Spleen (tissue), 13 donors: ENCODE measurements at places on chromosomes 16 and 17. TPM values are rescaled to one million over a fixed set of nuclear protein-coding genes. Genes with fewer than 3 reads are reported as not detected.

XAF1 gene
- 95.7 TPM for total RNA-seq

KRT23 gene
- total RNA-seq, result 2.0 TPM

PPP1R27 gene
- not detected for total RNA-seq

KRTAP1-1 gene
- not detected for total RNA-seq

IL4R gene
- total RNA-seq, result 223 TPM

KRTAP3-1 gene
- total RNA-seq, result not detected

SLC16A5 gene
- total RNA-seq, result 11.6 TPM

LASP1 gene
- 166 TPM for total RNA-seq

C1QTNF1 gene
- 101 TPM for total RNA-seq

CDH11 gene
- total RNA-seq, result 314 TPM

TMEM11 gene
- total RNA-seq, result 25.0 TPM

HIGD1B gene
- total RNA-seq, result not detected

SDR42E2 gene
- 0.24 TPM for total RNA-seq

C16orf95 gene
- total RNA-seq, result not detected

ITGB4 gene
- 83.9 TPM for total RNA-seq

MARVELD3 gene
- 0.34 TPM for total RNA-seq

NHLRC4 gene
- 1.9 TPM for total RNA-seq

IL17C gene
- not detected for total RNA-seq

P2RX1 gene
- 21.5 TPM for total RNA-seq

CMTM1 gene
- 4.0 TPM for total RNA-seq

TBX2 gene
- 57.6 TPM for total RNA-seq

GUCY2D gene
- total RNA-seq, result not detected

MKS1 gene
- 16.1 TPM for total RNA-seq

GCGR gene
- not detected for total RNA-seq

GDPD1 gene
- total RNA-seq, result 5.2 TPM

WNT3 gene
- 0.52 TPM for total RNA-seq

SP6 gene
- 0.19 TPM for total RNA-seq

HSPB9 gene
- not detected for total RNA-seq

PITPNM3 gene
- 140 TPM for total RNA-seq

COX6A2 gene
- not detected for total RNA-seq

C17orf100 gene
- total RNA-seq, result 2.8 TPM

PLXDC1 gene
- 4.6 TPM for total RNA-seq

KRTAP4-3 gene
- not detected for total RNA-seq

WNK4 gene
- not detected for total RNA-seq

SLC5A11 gene
- total RNA-seq, result not detected

TXNDC11 gene
- total RNA-seq, result 49.5 TPM

C17orf107 gene
- total RNA-seq, result 4.1 TPM

ADAMTS18 gene
- not detected for total RNA-seq

TMEM106A gene
- 53.4 TPM for total RNA-seq

ACAP1 gene
- 301 TPM for total RNA-seq

TBC1D26 gene
- total RNA-seq, result 0.32 TPM

CD300H gene
- total RNA-seq, result 3.8 TPM

ZNF624 gene
- 10.0 TPM for total RNA-seq

MAPT gene
- total RNA-seq, result 0.68 TPM

EFNB3 gene
- 0.41 TPM for total RNA-seq

WRAP53 gene
- total RNA-seq, result 9.6 TPM

PHAF1 gene
- total RNA-seq, result 19.8 TPM

RSKR gene
- total RNA-seq, result 30.9 TPM

BLMH gene
- 35.5 TPM for total RNA-seq

MLLT6 gene
- total RNA-seq, result 183 TPM

PRPSAP1 gene
- 54.1 TPM for total RNA-seq

MT1A gene
- total RNA-seq, result 27.3 TPM

CLEC10A gene
- 7.6 TPM for total RNA-seq

CD300LB gene
- 5.6 TPM for total RNA-seq

HOXB4 gene
- total RNA-seq, result 2.0 TPM

TAT gene
- not detected for total RNA-seq

KRTAP9-4 gene
- total RNA-seq, result not detected

SALL1 gene
- not detected for total RNA-seq

HNF1B gene
- not detected for total RNA-seq
